ENCODE measurements at places on chromosomes 13 and 19.

- no peak for DNase-seq
These were observed 169.2 kb upstream of the NBEA start for GRCh38 chr13:34772881-34773280.

DNA sequence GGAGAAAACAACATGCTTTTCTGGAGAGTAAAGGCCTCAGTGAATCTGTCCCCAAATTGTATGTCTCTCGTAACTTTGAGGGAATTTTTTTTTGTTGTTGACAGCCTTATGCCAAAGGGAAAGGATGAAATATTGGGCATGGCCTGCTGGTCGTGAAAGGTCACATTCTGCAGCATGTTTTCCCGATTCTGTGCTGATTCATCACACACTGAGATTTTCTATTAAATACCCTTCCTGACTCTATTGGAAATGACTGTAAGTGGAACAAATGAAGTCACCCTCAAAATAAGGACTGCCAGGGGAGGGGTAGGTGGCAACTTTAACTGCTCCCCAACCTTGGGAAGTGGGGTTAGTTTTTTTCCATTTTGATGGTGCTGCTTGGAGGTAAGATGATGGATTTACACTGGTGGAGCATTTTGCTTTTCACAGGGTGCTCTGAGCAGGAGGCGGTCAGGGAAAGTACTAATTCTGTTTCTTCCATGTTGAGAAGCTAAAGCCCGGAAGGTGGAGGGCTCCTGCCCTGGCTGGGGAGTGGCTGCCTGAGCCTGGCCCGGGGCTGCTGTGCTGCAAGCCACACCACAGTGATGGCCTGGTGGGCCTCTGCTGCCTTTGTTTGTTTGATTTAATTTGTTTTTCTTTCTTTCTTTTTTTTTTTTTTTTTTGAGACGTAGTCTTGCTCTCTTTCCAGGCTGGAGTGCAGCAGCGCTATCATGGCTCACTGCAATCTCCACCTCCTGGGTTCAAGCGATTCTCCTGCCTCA lies 116.8 kb upstream of the SPATA13 start:
- DNase-seq: no peak

- no peak for DNase-seq
These were observed 370.8 kb downstream of the ZNF536 start for GRCh38 chr19:30743011-30743410.

DNA sequence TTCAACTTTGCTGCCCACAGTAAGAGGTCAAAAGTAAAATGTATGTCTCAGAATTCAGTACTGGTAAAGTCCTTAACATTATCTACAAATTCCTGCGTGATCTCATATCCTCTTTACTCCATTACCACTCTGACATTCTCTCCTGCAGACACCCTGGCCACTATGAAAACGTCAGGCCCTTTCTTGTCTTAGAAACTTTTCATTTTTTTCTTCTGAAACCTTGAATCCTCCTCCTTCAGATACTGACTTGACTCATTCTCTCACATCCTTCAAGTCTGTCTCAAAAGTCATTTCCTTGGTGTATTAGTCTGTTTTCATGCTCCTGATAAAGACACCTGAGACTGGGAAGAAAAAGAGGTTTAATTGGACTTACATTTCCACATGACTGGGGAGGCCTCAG lies 262.3 kb downstream of the POU4F1 start:
- DNase-seq: no peak

DNA sequence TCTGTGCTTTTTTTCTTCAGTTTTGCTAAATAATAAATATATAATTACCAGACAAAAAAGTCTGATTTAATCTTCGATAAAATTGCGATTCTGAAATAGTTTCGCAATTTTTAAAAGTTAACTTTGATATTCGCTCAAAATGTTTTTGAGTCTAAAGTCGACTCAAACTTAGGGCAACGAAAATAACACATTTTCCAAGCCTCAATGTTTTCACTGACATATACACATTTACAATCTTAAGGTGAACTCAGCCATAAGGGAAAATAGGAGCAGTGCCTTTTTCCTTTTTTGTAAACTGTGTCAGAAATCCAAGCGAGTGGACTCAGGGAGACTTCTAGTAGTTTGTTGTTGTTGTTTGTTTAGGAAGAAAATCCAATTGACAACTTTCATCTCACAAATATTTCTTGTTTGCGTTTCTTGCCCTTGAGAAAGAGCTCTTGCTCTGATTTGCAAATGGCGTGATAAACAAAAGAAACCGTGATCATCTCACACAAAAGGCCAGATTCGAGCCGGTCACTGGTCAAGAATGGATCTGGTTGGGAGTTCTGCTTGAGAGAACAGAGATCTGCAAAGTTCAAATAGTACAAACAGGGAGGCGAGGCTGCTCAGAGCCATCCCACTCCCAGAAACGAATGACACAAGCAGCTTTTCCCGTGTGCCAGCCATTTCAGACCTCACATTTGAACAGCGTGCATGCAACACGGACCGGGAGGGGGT lies 2.1 kb downstream of the SOX21 start:
- DNase-seq: no peak

Data from T-helper 17 cell (primary cell).